ENCODE measurements at places on chromosomes 2 and 18. TPM values are rescaled to one million over a fixed set of nuclear protein-coding genes. Genes with fewer than 3 reads are reported as not detected.

Gene RAPGEF4
- total RNA-seq: 15.0 TPM

Gene RBMS1
- total RNA-seq: 69.0 TPM

Gene SCTR
- not detected for total RNA-seq

Gene ELP2
- total RNA-seq: 81.2 TPM

Gene HOXD8
- 7.8 TPM for total RNA-seq

Gene MZT2A
- total RNA-seq: 110 TPM

Gene EXOC6B
- total RNA-seq: 14.9 TPM

Gene ASAP2
- 52.3 TPM for total RNA-seq

Gene SATB2
- 0.32 TPM for total RNA-seq

Gene RAB17
- not detected for total RNA-seq

Gene IL36G
- not detected for total RNA-seq

Gene AQP12A
- total RNA-seq: not detected

Gene ADAM23
- total RNA-seq: 9.6 TPM

Gene MARCHF4
- total RNA-seq: 6.2 TPM

Gene SP140
- not detected for total RNA-seq

Gene DAW1
- total RNA-seq: 17.5 TPM

Gene ABCB11
- 0.65 TPM for total RNA-seq

Gene ANKRD30BL
- total RNA-seq: not detected

Gene PECR
- 4.6 TPM for total RNA-seq

Gene LCLAT1
- 17.6 TPM for total RNA-seq

Gene PTMA
- total RNA-seq: 1,125 TPM

Gene B3GNT7
- total RNA-seq: under 0.01 TPM

Gene LIMS4
- 18.1 TPM for total RNA-seq

Gene SGPP2
- total RNA-seq: not detected

Gene TUBB8B
- not detected for total RNA-seq

Gene GPAT2
- total RNA-seq: 8.8 TPM

Gene DLGAP1
- not detected for total RNA-seq

Gene EEF1B2
- 649 TPM for total RNA-seq

Gene DYSF
- 75.1 TPM for total RNA-seq

Gene TRABD2A
- total RNA-seq: 1.1 TPM

Gene CCDC85A
- total RNA-seq: 20.5 TPM

Gene ANAPC1
- total RNA-seq: 59.1 TPM

Gene COL4A3
- not detected for total RNA-seq

Gene DNAH7
- under 0.01 TPM for total RNA-seq

Gene ATOH8
- total RNA-seq: 5.8 TPM

Gene MEP1B
- total RNA-seq: not detected

Gene FAM124B
- 155 TPM for total RNA-seq

Gene TUBA4B
- total RNA-seq: not detected

Gene CCNYL1
- total RNA-seq: 30.9 TPM

Gene CSRNP3
- total RNA-seq: 0.46 TPM

Gene CYP26B1
- total RNA-seq: under 0.01 TPM

Gene GRHL1
- 1.3 TPM for total RNA-seq

Gene DCDC2C
- total RNA-seq: not detected

Gene LOXL3
- 4.4 TPM for total RNA-seq

Gene RAB6D
- under 0.01 TPM for total RNA-seq

Gene TLX2
- not detected for total RNA-seq

Gene ANKRD23
- 0.65 TPM for total RNA-seq

Gene GKN2
- not detected for total RNA-seq

Gene STARD6
- total RNA-seq: not detected

Gene VIT
- 0.76 TPM for total RNA-seq

Gene TCF23
- not detected for total RNA-seq

Gene PMAIP1
- total RNA-seq: 27.2 TPM

Gene RPRM
- total RNA-seq: not detected

Gene PPP1R1C
- total RNA-seq: not detected

Gene GAL3ST2
- not detected for total RNA-seq

Gene TXNDC2
- total RNA-seq: not detected

Gene CNNM4
- 1.3 TPM for total RNA-seq

Gene CXCR1
- total RNA-seq: not detected

Gene ARHGAP15
- not detected for total RNA-seq
